KG1 (cell line): ENCODE measurements at places on chromosomes 12 and 14.
A peak's percentile ranks its signal among the peaks of the same experiment; 100 is the strongest.

DNA sequence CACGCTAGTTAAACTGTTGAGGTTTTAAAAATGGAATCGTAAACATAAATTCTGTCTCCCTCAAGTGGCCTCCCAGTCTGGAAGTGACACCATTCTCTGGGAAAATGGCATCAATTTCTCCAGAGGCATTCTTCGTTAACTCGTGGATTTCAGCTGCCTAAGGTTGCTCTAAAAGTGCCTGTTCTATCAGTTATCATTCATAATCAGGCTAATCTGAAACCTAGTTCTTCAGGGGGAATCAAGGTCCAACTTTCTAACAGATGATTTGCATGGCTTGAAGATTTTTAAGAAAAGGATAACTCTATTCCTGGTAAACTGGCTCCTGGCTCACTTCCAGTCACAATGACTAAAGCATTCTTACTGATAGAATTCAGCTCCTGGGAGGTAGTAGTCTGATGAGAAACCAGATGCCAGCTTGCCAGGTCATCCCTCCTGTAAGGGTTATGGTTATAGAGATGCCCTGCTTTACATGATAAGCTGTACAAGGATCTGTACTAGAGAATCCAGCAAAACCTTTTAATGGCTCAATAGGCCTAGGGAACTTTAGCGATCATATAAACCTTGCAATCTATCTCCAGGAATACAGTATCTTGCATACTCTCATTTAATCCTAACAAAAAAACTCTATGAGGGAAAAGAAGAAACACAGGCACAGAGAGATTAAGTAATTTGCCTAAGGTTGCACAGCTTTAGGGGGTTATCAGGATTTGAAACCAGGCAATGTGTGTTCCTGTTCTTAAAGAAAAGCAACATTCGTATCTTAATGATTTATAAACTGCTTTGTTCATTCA is 1.5 kb downstream of the L3HYPDH start:
- DNase-seq, result no peak

DNA sequence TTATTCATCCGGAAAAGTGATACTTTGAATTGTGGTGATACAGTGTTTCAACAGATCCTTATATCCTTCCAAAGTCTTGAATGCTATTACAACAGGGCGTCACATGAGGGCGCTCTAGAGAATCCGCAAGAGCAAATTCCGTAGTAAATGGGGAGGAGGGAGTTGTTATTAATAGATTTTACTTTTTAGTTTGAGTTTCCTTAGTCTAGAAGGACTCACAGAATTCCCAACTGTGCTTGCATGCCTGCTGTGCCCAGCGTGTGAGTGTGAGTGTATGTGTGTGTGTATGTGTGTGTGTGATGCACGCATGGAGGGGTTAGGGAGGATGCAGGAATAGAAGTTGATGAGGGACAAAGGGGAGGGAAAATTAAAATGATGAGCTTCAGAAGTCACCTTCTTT is 375.3 kb downstream of the C12orf75 start:
- DNase-seq, result peak; percentile 2

DNA sequence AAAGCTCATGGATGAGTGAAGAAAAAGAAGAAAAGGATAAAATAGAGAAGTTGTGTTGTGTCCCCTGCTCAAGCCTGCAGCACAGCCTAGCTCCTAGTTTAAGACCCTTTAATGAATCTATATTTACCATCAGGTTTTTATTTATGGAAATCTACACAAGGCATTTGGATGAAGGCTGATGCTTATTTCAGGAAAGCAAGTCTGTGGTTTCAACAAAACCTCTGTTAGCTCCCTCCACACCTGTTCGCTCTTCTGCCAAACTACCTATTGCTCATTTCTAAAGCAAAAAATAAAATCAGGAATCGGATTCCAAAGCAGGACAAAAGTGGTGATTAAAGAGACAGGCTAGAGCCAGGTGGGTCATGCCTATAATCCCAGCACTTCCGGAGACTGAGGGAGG is 18.9 kb upstream of the MAP3K9 start:
- no peak for DNase-seq

DNA sequence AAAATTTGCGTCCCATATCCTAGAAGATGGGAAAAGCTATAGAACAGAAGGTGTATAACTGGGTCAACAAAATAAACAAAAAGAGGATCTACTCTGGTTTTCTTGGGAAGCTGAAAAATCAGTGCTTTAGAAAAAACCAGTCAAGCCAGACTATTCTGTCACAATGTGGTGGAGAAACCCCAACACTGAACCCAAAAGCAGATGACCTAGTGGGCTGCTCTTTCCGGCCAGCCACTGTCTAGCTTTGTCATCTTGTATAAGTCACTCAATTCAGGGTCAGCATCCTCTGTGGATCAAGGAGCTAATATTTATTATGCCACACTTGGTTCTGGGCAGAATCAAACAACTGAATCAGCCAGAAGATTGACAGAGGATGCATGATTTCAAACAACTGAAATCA is 26.6 kb upstream of the TMCC3 start:
- DNase-seq, result no peak

GRCh38 chr12:65495233-65495632 is 216.8 kb downstream of the MSRB3 start:
- no peak for DNase-seq

- DNase-seq, result peak; percentile 1
Measured at GRCh38 chr12:70919597-70920035, 922 bp downstream of the PTPRR start.

- no peak for DNase-seq
Measured at GRCh38 chr12:109540526-109541412, 32.5 kb downstream of the MMAB start.

DNA sequence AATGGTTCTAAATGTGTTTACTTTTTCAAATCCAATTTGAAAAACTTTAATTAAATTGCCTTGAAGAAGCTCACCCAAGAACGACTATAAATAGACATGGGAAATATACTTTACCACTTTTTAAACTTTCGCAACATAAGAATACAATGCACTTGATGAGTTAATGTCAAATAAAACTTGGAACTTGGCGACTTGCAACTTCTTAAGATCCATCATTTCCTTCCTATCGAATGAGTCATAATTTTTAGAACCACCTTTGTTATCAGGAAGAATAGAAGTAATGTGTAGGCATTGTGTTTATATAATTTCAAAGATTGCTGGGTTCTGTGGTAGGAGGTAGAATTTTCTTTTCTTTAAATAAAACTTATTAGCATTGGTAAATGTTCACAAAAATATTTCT is 1417.4 kb upstream of the FLRT2 start:
- no peak for DNase-seq

DNA sequence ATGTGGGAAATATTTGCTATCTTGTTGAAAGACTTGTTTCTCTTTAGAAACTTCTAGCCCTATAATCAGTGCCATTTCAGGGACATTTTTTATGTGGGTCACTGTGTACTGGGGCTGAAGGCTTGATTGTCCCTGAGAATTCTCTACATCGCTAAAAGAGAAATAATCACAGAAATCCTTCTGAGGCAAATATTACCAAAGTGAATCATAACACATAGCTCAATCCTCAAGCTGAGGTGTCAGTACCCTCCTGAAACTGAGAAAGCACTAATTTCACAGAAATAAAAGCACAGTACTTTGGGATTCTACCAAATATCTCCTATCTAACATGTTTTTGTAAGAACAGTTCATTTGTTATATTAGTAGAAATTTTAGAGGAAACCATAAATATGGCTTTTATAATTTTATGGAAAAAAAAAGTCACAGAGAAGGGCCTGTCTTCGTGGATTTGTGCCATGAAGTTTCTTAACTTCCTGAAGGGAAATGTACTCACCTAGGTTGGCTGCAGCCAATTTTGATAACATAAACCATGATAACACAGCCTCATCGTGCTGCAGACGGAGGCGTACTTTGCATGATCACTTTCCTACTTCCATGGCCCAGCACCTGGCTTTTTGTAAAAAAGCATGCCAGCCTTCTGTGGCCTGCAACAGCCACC is 163.7 kb upstream of the HIF1A start:
- no peak for DNase-seq

GRCh38 chr14:58762629-58763028 is 124.9 kb downstream of the DACT1 start:
- DNase-seq, result no peak
